Panc1 (cell line): ENCODE measurements at places on chromosomes 11 and 22.
A peak's percentile ranks its signal among the peaks of the same experiment; 100 is the strongest.

DNA sequence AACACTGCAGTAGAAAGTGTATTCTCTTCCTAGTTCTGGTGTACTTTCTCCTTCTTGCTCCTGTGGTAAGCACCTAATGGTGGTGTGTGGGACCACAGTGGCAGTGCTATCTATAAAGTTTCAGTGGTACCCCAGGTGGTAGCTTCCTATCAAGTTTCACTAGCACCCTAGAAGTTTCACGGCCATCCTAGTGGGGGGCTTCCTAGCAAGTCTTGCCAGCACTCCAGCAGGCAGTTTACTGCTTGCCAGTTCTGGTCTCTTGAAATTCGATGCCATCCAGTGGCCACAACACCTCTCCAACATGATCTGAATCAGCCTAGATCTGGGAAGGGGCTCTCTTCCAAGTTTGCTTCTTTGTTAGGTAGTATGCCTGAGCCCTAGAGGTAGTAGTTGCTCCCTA, 229.6 kb downstream of the SWAP70 start:
- no peak for DNase-seq

DNA sequence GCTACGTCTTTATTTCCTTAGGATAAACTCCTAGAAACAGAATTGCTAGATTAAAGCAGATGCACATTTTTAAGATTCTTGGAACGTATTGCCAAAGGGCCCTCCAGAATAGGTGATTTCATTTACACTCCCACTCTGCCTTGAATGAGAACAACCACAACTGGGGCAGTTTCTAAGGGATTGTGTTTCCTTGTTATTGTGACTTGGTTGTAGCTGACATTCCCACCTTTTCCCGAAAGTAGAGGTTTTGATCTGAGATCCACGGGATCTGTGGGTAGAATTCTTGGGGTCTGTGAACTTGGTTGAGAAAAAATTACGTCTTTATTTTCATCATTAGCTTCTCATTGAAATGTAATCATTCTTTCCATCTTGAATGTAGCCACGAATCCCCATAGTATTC, 21.5 kb downstream of the LRRC32 start:
- DNase-seq, result no peak

DNA sequence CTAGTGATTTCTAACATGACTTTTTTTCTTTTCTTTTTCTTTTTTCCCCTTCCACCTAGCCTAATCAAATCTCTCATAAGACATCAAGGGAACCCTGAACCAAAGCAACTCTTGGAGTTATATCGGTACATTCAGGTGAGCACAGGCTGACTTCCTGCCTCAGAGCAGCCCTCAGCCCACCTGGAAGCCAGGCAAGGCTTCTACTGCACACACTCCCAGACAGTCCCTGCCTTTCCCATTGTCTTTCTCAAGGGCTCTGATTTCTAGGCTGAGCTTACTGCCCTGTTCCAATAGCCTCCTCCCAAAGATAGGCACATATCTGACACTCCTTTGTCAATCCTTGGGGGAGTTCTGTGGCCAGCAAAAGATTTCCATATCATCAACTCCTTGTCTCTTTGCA, 629.5 kb downstream of the NTM start:
- no peak for DNase-seq

- no peak for DNase-seq
Observed at GRCh38 chr11:128764424-128765095, 70.7 kb downstream of the FLI1 start.

DNA sequence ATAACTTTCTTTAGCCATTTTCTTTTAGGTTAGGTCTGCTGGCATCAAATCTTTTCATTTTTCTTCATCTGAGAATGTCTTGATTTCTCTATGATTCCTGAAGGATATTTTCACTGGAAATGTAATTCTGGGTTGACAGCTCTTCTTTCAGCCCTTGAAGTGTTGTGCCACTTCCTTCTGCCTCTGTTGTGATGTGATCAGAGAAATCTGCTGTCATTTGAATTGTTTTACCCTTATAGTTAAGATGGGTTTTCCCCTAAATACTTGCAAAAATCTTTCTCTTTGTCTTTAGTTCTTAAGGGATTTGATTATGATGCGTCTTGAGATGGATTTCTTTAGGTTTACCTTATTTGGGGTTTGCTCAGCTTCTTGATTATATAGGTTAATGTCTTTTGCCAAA, 23.0 kb downstream of the USP47 start:
- DNase-seq, result no peak

- no peak for DNase-seq
Observed at GRCh38 chr11:57458410-57459163, 1.7 kb upstream of the RTN4RL2 start.

DNA sequence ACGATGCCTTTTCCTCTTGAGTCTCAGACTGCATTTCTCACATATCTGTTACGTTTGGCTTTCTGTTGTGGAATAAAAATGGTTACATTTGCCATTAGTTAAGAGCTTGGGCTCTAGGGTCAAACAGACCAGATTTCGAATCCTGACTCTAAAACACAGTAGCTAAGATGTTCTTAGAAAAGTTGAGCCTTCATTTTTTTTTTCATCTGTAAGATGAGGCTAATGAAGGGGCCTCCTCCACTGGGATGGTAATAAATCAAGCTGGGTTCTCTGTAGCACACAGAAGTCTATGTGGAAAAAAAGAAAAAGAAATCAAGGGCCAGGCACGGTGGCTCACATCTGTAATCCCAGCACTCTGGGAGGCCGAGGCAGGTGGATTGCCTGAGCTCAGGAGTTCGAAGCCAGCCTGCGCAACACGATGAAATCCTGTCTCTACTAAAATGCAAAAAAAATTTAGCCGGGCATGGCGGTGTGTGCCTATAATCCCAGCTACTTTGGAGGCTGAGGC, 49.9 kb upstream of the CAPRIN1 start:
- no peak for DNase-seq

- DNase-seq, result no peak
Observed at GRCh38 chr11:70381872-70382861, 16.2 kb upstream of the CTTN start.

DNA sequence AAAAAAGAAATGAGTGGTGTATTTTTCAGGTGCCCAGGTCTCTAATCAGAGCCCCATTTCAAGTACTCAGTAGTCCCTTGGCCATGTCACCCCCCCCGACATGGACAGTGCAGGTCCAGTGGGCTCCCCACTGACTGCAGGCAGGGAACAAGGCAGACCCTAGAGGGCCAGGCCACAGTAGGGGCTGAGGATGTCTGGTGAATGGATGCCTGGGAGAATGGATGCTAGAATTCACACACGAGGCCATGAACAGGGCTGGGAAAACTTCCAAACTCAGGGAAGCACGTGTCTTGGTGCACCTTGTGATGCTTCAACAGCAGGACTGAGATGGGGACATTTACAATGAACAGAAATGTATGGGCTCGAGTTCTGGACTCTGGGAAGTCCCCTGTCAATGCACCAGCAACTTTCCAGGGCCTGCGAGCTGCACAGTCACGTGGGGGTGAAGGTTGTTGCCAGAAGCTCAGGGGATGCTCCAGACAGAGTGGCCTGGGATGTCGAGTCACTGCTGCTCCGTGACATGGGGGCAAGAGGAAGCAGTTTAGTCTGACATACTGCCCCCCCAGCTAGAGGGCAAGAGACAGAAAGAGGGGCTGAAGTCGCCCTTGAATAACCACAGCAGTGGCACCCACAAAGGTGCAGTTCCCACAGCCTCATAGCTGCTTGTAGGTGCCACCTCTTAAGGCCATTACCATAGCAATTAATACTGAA, 3.1 kb downstream of the APOBEC3G start:
- no peak for DNase-seq

- DNase-seq, result no peak
Observed at GRCh38 chr11:27355575-27356104, 7.4 kb downstream of the CCDC34 start.

DNA sequence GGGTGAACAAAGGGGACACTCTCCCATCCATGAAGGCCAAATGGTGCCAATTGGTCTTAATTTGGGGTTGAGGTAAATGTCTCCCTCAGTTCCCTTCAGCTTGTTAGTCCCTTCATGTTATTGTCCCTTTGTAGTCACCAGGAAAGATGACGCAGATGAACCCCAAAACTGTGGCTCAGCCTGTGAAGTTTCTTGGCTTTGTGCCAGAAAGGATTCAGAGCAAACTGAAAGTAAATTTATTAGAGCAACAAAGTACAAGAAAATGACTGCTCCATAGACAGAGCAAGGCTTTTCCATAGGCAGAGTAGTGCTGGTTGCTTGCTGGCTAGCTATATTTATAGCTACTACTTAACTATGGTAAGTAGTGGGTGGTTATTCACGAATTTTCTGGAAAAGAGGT, 16.7 kb downstream of the OR4C3 start:
- no peak for DNase-seq

GRCh38 chr22:27621486-27622070, 180.0 kb downstream of the MN1 start:
- no peak for DNase-seq

DNA sequence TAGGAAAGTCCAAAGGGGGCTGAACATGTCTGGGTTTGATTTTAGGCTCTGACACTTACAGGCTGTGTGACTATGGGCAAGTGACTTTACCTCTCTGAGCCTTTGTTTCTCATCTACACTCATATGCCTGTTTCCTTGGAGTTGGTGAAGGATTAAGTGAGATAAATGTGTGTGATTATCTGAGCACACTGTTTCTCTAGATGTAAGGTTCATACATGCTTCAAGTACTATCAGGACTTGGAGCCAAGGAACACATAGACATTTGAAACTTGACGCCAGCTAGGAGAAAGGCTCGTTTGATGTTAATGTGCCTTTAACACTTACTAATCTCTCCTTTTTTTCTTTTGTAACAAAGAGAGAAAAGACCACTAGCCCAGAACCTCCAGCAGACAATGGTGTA, 9.7 kb downstream of the CRYBB1 start:
- DNase-seq, result no peak

DNA sequence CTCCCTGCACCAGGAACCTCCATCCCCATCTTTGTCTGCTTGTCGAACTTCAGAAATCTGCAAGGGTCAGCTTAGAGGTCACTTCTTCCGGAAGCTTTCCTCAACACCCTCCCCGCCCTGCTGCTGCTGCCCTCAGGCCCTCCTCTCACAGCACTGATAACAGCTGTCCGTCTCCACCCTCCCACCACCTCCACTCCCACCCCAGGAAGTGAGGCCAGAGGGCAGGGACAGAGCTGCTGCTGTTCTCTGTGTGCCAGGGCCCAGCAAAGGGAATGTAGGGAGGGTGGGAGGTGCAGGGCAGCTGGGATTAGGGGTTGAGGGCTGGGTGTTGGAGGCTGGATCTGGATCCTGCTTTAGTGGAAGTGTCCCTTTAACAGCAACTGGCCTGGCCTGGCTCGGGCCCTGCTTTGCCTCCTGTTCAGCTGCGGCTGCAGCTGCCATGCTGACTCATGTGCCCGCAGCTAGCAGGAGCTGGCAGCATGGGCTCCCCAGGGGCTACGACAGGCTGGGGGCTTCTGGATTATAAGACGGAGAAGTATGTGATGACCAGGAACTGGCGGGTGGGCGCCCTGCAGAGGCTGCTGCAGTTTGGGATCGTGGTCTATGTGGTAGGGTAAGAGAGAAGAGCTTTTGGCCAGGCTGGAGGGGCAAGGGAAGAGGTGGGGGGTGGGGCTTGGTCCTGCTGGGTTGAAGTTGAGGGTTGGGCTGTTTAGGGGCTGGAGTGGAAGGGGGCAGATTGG, at the start of gene P2RX6:
Gene P2RX6, plus strand, starts transcription at position 440 of the 740 bp plus-strand sequence. Its CDS starts 10 bp downstream, at position 450.
- no peak for DNase-seq

GRCh38 chr22:42473484-42474193, 41.4 kb upstream of the NFAM1 start:
- peak; percentile 22 for DNase-seq

DNA sequence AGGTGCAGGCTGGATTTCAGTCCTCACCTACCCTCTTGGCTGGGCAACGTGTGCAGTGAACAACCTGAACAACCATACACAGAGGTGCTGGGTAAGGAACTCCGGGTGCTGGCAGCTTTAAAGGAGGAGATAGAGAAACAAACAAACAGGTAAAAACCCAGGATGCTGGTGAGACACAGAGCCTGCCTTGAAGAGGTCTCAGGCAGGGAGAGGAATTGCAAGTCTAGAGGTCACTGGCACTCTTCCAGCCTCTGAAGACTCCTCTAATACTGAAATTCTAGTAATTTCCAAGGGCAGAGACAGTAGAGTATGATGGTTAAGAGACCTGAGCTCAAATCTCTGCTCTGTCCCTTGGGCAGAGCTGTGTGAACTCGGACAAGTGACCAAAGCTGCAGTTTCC, 192.5 kb downstream of the CEP164 start:
- DNase-seq, result no peak

DNA sequence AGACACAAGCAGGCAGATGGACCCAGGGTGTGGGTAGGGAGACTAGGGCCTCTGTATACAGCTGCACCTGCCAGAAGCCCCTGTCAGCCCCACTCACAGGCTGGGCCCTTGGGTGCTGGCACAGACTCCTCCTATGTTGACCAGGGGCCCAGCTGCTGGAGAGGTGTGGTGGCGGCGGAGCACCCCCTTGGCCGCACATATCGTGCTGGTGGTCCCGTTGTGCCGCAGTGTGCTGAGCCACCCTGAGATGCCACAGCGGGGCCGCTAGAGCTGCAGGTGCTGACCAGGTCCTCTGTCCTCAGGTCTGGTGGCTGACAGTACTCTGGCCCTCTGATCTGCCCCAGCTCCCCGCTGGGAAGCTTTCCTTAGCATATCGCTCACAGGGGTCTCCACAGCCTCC, 30.2 kb upstream of the B3GAT1 start:
- DNase-seq, result no peak

DNA sequence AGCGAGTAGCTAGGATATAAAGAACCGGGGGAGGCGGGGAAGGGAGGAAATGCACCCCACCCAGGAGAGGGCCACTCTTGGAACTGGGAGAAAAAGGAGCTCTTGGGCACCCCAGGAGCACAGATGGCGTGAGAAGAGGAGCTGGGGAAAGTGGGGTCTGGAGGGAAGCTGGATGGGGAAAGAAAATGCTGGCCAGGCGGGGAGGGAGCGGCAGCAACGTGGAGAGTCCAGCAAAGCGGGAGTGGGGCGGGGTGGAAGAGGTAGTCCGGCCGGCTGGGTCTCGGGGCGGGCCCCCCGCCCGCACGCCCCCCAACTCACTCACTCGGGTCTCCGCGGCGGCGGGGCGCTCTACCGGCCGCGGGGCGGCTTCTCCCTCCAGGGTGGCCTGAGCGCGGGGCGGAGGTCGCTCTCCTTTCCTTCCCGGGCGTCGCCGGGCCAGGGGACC, 522 bp downstream of the TOB2 start:
- no peak for DNase-seq

DNA sequence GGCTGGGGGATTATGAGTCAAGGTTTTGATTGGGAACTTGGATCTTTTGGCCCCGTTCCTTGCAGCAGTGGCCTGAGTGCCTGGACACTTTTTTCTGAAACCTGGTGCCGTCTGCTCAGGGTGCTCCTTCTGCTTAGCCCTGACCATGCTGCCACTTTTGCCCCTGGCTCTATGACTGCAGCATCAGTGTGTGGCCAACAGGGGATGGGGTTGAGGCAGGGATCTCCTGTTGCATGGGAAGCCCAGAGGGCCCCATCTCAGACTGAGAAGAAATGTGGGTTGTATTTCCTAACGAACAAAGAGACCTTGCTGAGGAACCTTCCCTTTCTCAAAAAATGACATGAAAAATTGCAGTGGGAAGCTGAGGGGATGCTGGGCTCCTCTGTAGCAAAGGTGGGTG, 18.7 kb downstream of the POU2F3 start:
- no peak for DNase-seq
